Osteocyte (in vitro differentiated cells): ENCODE measurements at places on chromosomes 6 and 20. TPM values are rescaled to one million over a fixed set of nuclear protein-coding genes. Genes with fewer than 3 reads are reported as not detected.

GRCh38 chr6:804771-805170 is 111.8 kb upstream of the EXOC2 start:
- no peak for DNase-seq

- no peak for DNase-seq
These were observed 122.1 kb downstream of the PDSS2 start for GRCh38 chr6:107337191-107337741.

The CST7 gene
- total RNA-seq: not detected in 2 replicates

DNA sequence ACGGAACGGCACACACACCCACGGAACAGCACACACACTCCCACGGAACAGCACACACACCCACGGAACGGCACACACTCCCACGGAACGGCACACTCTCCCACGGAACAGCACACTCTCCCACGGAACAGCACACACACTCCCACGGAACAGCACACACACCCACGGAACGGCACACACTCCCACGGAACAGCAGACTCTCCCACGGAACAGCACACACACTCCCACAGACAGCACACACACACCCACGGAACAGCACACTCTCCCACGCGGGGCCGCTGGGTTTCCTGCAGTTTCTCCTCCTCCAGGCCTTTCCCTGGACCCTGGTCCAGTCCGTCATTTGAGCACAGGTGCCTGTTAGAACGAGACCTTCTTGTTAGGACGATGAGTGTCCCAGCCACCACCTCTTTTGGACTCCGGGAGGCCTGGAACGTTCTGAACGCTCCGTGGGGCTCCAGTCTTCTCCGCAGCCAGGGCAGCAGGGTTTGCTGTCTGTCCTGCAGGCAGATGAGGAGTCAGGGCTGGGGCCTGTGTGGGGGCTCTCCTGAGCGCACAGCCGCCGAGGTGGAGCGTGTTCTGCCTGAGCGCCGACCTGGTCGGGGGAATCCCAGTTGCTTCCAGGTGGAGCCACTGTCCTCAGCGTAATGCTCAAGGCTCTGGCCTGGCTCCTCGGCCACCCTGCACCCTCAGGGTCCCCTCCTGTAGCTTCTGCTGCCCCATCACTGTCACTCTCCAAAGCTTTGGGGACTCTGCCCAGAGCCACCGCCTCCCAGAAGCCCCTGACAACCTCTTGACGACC is 17.6 kb upstream of the TNFRSF6B start:
- DNase-seq: no peak

The PTCRA gene
- not detected in 2 replicates for total RNA-seq

DNA sequence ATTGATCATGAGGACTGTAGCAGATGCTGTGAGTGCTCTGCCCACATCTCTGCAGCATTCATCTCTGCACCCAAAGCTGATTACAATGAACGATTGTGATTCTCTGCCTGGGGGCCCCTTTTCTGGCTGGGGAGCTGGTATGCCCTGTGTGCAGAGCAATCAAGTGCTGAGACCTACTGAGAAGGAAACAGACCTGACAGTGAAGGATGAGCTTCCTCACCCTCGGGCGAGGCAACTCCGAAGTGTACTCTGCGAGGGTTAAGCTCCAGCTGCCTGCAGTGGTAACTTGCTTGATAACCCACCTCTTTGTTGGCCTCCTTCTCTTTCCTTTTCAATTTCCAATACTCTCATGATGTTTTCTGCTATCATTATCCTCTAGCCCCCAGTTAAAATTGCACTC is 289.7 kb upstream of the RNF24 start:
- DNase-seq: peak; percentile 56

The RCAN2 gene
- 27.9 and 31.3 TPM in 2 replicates for total RNA-seq

DNA sequence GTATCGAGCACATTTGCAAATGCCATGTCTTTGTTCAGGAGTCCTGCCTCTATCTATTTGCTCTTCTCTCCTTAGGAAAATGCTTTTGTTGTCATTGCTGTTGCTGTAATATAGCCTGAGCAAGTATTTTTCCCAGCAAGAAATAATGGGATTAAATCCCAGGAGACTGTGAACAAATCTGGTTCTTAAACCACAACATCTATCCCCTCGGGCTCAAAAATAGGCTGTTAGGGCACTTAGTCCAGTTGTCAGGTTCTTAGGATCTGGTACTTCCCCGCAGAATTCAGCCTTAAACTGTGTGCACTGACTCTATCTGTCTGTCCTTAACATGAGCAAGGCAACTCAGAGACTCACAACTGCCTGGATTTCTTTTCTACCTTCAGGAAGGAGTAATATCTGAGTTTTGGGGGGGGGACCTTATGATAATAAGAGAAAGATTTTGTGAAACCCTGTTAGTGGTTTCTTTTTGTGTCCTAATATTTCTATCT is 437.5 kb downstream of the HTR1B start:
- no peak for DNase-seq

DNA sequence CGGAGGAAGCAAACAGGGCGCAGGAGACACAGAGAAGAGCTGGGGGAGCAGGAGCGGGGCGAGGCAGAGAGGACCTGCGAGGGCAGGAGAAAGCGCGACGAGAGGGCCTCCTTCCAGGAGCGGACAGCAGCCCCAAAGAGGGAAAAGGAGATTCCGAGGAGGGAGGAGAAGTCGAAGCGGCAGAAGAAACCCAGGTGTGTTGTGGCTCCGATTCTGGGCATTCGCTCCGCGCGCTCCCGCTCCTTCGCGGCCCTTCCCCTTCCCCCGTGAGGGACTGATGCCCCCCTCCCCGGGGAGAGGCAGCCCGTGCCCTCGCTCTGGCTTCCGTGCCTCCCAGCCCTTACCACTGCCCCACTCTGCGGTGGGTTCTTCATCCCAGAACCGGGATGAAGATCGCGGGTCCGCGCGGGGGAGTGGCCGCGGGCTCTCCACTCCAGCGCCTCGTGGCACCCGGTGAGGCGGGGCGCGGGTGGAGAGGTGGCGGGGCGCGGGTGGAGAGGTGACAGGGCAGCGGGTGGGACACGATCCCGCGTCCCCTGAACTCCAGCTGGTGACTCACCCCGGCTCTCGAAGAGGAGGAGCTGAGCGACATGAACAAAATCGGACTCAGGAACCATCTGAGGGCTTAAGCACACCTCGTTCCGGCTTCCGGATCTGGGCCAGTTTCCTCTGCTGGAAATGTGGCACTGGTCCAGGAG is 22.4 kb downstream of the TMC2 start:
- DNase-seq: no peak

GRCh38 chr20:46808565-46808964 is 86.1 kb upstream of the EYA2 start:
- no peak for DNase-seq

DNA sequence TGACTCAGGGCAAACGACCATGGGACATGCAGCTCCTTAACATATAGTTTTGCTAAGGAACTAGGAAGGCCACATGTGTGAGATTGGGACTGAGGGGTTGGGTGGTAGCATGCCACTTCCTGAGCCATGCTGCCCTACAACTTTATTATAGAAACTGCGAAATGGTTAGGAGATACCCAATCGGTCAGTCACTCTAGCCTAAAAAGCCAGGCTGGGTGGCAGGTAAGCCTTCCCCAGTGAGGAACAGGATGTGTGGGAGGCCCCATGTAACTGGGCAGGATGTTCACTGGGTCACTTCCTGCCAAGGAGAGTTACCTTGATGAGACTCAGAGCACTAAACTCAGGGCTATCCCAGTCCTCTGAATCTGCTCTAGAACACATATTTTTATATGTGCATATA is 123.5 kb downstream of the MAP3K7 start:
- DNase-seq: no peak

The PEDS1 gene
- total RNA-seq: 61.2 and 63.7 TPM in 2 replicates

The SIRPD gene
- total RNA-seq: not detected in 2 replicates

The ATP9A gene
- 58.4 and 65.3 TPM in 2 replicates for total RNA-seq

DNA sequence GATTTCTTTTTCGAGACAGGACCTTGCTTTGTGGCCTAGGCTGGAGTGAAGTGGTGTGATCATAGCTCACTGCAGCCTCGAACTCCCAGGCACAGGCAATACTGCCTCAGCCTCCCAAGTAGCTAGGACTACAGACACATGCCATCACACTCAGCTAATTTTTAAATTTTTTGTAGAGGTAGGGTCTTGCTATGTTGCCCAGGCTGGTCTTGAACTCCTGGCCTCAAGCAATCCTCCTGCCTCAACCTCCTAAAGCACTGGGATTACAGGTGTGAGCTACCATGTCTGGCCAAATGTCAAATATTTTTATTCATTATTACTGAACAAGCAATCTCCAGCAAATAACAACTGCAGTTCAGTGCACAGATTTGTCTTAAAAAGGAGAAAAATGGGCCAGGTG is 131.7 kb upstream of the IFNGR1 start:
- DNase-seq: no peak

The FLOT1 gene
- total RNA-seq: 86.8 and 88.1 TPM in 2 replicates

DNA sequence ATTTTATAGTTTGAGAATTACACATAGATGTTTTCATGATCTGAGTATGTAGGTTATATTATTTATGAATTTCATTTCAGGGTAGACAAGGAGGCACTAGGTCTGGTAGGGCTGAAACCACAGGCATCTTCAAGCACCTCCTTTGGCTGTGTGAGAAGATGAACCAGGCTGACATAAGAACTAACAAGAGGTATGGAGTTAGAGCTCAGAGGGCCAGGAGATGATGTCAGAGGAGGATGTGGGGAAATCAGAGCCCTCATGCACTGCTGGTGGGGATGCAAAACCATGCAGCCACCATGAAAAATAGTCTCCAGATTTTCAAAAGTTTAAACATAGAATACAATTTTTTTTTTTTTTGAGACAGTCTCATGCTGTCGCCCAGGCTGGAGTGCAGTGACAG is 13.6 kb upstream of the RIPOR3 start:
- DNase-seq: no peak

DNA sequence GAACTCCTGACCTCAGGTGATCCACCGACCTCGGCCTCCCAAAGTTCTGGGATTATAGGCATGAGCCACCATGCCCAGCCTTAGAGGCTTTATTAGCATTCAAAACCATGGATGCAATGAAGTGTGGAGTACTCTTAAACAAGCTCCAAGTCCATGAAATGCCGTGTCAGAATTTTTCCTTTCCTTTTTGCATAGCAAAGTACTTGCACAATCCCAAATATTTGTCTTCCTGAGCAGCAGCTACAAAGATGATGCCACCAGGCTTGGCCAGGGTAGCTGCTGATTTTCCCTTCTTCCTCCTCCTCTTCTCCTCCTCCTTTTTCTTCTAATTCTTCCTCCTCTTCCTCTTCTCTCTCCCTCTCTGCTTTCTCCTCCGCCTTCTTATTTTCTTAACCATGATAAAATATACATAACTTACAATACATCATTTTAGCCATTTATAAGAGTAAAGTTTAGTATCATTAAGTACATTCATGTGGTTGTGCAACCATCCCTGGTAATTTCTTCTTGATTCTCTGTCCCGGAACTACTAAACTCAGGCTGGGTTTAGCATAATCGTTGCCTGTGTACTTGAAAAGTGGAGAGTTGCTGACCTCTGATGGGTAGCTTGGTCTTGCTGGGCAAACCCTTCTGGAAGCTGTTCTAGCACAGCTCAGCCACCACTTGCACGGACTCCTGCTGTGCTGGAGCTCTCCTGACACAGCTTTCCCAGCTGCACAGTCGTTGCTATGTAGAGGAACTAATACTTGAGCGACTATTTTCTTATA is 20.3 kb downstream of the MUCL3 start:
- no peak for DNase-seq

DNA sequence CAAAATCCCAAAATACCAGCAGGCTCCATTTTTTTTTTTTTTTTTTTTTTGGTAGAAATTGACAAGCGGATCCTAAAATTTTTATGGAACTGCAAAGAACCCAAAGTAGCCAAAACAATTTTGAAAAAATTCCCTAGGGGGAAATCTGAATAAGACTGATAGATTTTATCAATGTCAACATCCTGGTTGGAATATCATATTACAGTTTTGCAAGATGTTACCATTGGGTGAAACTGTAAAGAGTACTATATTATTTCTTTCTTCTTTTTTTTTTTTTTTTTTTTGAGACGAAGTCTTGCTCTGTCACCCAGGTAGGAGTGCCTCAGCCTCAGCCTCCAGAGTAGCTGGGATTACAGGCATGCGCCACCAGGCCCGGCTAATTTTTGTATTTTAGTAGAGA is 29.4 kb upstream of the BEND3 start:
- DNase-seq: no peak

GRCh38 chr6:163726037-163726695 is 311.6 kb downstream of the QKI start:
- no peak for DNase-seq

DNA sequence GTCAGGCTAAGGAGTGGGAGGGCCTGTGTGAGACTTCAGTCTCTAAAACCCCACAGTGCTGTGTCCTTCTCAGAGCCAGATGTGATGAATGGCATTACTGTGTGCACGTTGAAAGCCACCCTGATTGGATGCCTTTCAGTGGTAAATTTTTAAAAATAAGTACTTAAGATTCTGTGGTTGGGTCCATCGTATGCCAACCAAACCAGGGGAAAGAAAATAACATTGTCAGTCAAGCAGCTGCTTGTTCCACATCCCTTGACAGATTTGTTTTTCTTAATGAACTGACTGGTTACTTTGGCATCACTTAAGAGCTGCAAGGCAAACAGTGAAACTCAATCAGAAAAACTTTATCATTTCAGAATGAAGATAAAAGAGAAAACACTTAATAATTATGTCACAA is 334.0 kb upstream of the NT5E start:
- no peak for DNase-seq
